ENCODE measurements at places on chromosomes 12 and 14. TPM values are rescaled to one million over a fixed set of nuclear protein-coding genes. Genes with fewer than 3 reads are reported as not detected.

The TSHR gene
- total RNA-seq: not detected

The GALNT8 gene
- not detected for total RNA-seq

The KLRC1 gene
- not detected for total RNA-seq

The NRL gene
- total RNA-seq: 0.29 TPM

The TPPP2 gene
- total RNA-seq: not detected

The RNF212B gene
- total RNA-seq: not detected

The FAR2 gene
- total RNA-seq: 8.7 TPM

The C14orf39 gene
- total RNA-seq: not detected

The PPP4R3A gene
- 30.0 TPM for total RNA-seq

The SERPINA1 gene
- 0.86 TPM for total RNA-seq
